Fibroblast of skin of right biceps (primary cell): ENCODE measurements at places on chromosomes 2 and 18.

DNA sequence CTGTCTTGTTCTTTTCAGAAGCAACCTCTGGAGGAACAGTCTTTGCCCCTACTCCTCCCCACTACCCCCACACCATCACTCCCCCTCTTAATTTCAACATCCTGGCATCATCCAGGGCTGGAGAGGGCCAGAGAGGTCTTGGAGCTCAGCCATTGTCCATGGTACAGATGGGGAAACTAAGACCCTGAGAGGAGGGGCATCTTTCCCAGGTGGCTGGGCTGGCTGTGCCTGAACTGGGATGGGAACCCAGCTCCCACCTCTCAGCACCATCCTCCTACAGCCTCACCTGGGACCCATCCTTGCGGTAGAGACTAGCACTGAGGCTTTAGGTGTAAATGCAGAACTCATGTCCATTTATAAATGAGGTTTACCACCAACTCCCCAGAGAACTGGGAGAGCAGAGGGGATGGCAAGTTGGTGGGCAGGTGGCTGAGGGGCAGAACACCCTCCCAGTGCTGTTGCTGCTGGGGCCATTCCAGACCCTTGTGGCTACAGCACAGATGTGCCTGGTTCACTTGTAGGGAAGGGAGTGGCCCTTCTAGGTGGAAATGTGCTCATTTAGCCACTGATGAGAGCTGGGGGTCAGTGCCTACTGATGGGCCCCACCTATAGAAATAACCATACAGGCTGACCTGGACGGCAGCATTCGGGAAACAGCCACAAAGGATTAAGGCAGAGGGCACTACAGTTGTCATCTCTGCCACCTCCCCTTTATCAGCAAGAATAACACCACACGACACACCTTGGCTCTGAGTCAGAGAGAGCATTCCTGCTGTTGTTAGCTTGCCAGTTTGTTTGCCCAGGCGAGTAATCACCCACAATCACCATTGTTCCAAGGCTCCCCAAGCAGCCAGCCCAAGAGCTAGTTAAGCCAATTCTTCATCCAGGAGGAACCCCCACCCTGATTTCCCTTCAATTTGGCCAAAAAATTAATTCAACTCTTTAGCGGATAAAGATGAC, 2.1 kb downstream of the MLPH start:
- peak; percentile 42 for DNase-seq

GRCh38 chr2:23828256-23828980, 98.5 kb downstream of the ATAD2B start:
- DNase-seq = peak; percentile 9

DNA sequence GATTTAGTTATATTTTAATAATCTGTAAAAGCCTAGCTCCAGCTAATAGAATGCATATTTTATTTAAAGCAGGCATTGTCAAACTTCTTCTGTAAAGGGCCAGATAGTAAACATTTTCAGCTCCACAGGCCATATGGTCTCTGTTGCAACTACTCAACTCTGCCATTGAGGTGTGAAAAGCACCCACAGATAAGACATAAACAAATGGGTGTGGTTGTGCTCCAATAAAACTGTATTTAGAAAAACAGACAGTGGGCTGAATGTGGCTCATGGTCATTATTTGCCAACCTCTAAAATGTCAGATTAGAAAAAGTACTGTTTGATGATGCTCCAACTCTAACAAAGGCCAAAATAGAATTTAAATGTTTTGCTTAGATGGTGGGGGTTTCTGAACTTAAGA, 519.9 kb downstream of the RNF144A start:
- DNase-seq = no peak

DNA sequence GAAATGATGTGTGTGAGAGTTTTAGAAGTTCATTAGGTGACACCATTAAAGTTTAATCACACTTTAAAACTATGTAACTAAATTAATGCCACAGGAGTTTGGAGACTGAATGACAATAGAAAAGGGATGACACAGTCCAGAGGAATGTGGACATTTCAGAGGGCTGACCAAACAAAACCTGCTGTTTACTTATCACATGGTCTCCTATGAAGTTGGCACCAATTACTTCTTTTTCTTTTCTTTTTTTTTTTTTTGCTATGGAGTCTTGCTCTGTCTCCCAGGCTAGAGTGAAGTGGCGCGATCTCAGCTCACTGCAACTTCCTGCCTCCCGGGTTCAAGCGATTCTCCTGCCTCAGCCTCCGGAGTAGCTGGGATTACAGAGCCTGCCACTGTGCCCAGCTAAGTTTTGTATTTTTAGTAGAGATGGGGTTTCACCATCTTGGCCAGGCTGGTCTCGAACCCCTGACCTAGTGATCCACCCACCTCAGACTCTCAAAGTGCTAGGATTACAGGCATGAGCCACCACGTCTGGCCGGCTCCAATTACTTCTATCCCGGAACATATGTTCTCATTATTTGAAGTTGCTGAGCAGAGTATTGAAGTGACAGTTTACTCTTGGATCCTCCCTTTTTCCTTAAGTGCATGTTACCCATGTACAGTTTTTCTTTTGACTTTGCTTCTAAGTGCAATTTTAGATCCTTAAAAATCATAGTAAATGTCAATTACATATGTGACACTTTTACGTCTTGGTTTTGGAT, 4.3 kb downstream of the AGPS start:
- peak; percentile 80 for DNase-seq

DNA sequence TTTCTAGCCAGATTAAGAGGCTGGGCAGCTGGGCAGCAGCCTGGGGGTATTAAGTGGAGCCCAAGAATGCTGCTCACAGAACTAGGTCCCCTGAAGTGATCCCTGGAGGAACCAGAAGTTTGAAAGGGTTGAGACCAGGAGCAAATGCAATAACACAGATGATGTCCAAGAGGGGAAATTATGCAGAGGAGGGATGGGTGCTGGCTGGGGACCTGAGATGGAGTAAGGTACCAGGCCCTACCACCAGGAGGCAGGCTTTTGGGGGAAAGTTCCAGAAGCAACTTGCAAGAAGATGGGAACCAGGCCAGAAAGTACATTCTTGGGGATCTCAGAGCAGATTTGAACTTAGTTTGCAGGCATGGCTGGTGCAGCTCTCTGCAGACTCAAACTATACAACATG, 175.1 kb downstream of the NCK2 start:
- DNase-seq = peak; percentile 40

DNA sequence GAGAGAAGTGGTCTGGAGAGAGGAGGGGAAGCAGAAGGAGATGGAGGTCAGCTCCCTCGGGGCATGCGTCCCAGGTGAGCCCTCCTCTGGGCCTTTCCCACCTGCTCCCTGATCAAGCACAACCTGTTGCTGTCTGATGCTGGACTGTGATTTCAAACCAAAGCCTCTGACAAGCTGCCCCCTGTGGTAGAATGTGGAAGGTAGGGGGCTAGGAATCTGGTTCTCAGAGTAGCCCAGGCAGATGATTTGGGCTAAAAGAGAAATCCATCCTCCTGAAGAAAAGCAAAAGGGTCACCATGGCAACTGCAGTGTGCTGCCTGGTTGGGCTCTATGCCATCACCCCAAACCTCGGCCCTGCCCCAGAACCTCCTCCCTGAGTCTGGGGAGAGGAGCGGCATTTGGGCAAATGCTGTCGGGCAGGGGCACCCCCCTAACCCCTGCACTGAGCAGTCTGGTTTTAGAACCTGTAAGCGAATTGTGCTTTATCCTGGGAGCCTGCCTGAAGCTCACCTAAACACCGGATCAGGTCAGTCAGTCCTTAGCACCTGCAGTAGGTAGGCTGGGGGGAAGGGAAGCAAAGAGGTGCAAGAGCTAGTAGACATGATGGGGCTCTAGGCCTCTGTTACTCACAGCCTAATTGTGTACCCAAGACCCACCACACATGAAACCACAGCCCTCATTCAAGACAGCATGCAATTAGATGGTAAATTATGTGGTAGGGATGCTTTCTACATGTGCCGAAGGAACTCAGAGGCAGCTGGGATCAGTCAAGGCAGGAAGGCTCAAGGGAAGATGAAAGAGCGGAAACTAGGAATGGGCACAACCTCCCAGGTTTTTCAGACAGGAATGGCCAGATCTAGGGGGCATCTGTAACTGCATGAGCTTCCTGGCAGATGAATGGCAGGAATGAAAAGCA, 83.5 kb downstream of the DNMT3A start:
- no peak for DNase-seq

DNA sequence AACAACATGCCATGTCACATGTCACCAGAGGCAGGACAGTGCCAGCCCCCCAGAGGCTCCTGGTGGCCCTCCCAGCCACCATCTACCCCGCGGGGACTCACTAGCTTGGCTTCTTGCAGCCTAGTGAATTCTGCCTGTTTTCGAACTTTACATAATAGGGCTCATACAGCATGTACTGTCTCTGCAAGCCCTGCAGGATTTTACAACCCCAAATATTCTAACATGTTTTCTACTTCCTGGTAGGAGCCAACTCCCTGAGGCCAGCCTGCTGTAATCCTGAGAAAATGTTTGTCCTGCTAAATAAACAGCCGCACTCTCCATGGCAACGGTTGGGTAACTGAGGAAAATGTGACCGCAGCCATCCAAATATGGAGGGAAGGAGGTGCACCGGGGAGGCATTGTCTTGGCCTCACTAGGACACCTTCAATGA, 2.7 kb downstream of the PER2 start:
- DNase-seq = peak; percentile 72

DNA sequence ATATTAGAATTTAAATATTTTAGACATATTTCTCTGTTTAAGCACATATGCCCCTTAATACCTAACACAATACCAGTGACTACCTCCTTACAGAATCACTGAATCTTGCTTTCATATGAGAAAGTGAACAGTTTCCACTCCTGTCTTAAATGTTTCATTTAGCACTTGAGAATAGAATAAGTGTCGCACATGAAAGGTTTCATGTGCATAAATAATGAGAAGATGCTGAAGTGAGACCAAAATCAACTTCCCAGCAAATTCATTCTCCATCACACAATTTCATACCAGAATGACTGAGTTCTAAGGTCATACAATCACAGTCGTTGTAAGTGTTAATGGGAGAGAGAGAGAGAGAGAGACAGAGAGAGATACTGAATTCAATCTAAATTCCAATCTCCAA, 51.2 kb downstream of the ATIC start:
- no peak for DNase-seq

DNA sequence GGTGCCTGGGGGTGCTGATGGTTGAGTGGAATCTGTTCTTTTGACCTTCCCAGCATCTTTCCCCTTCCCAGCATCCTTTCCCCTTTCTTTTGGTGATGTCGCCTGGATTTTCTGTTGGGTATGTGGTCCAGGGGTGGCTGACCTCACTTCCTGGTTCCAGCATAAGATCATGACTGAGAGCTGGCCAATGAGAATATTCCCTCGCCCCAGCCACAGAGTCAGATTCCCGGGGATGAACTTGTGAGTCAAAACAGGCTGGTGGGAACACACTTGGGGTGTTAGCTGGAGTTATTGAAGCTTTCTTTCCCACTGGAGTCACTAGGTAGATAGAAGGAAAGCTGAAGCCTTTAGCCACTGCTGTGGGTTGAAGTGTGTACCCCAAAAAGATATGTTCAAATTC, 28.0 kb upstream of the FOSL2 start:
- no peak for DNase-seq

- no peak for DNase-seq
Measured at GRCh38 chr2:23503097-23503496, 118.1 kb downstream of the KLHL29 start.

GRCh38 chr2:133331436-133331835, 236.8 kb downstream of the NCKAP5 start:
- no peak for DNase-seq

DNA sequence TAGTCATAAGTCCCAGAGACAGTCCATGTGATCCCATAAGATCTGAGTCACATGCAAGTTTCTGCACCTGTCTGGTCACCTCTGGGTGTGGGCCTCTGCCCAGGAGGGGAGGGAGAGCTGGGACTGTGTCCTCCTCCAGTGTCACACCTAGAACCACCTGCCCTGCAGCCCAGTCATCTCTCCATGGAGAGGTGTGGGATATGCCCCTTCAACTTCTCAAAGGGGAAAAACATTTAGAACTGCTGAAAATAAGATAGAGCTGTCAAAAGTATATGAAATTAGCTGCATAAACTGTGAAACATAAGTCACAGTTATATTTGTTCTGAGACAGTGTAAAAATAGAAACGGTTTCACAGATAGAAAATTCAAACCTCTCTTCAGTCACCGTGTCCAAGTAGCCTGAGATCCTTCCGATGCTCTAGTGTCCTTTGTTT, 55.4 kb downstream of the NGEF start:
- no peak for DNase-seq

GRCh38 chr2:163565192-163565591, 170.6 kb downstream of the FIGN start:
- DNase-seq = no peak

- no peak for DNase-seq
Measured at GRCh38 chr2:187815113-187815512, 260.9 kb upstream of the TFPI start.

- no peak for DNase-seq
Measured at GRCh38 chr2:217244815-217245214, 385.0 kb upstream of the TNP1 start.
